IMR-90 (cell line): ENCODE measurements at places on chromosomes 5 and 9. TPM values are rescaled to one million over a fixed set of nuclear protein-coding genes. Genes with fewer than 3 reads are reported as not detected.

IFNA2 gene
- not detected in 2 replicates for total RNA-seq

OR1Q1 gene
- not detected in 2 replicates for total RNA-seq

OTP gene
- not detected in 2 replicates for total RNA-seq

IFNB1 gene
- total RNA-seq, result not detected in 2 replicates

CCL28 gene
- under 0.01 TPM in 2 replicates for total RNA-seq

PCDHB13 gene
- total RNA-seq, result 0.18 and 0.28 TPM in 2 replicates

IL33 gene
- total RNA-seq, result not detected in 2 replicates

ANKRD18B gene
- total RNA-seq, result 13.4 and 14.7 TPM in 2 replicates

FOXD4L4 gene
- total RNA-seq, result under 0.01 TPM in 1 of 2 replicates, not detected in the other

SLC34A1 gene
- total RNA-seq, result not detected in 2 replicates

CD274 gene
- 19.4 and 29.4 TPM in 2 replicates for total RNA-seq

ENHO gene
- not detected in 2 replicates for total RNA-seq

CER1 gene
- not detected in 2 replicates for total RNA-seq

OGN gene
- total RNA-seq, result under 0.01 TPM in 1 of 2 replicates, not detected in the other

PLPPR1 gene
- total RNA-seq, result not detected in 2 replicates

MARCHF6 gene
- 55.2 and 71.4 TPM in 2 replicates for total RNA-seq

CANX gene
- 345 and 552 TPM in 2 replicates for total RNA-seq

TRPM6 gene
- total RNA-seq, result under 0.01 TPM in 2 replicates

NSD1 gene
- total RNA-seq, result 31.0 and 34.2 TPM in 2 replicates

RFK gene
- 13.8 and 29.2 TPM in 2 replicates for total RNA-seq

GABRA6 gene
- not detected in 2 replicates for total RNA-seq

PAEP gene
- not detected in 2 replicates for total RNA-seq

BAAT gene
- under 0.01 TPM in 1 of 2 replicates, not detected in the other for total RNA-seq

SPATA31E1 gene
- not detected in 2 replicates for total RNA-seq

SLC27A6 gene
- total RNA-seq, result under 0.01 and 0.28 TPM in 2 replicates

ICE1 gene
- total RNA-seq, result 18.5 and 26.7 TPM in 2 replicates

SOX30 gene
- total RNA-seq, result not detected in 2 replicates

ZNF300 gene
- 6.1 and 7.5 TPM in 2 replicates for total RNA-seq

SPATA31A1 gene
- total RNA-seq, result not detected in 2 replicates

GGTA1 gene
- total RNA-seq, result not detected in 2 replicates

B4GALT1 gene
- 8.8 and 11.9 TPM in 2 replicates for total RNA-seq

SPINK1 gene
- total RNA-seq, result not detected in 2 replicates

PRDM9 gene
- total RNA-seq, result not detected in 2 replicates

KIAA0825 gene
- 1.8 and 3.9 TPM in 2 replicates for total RNA-seq

PCDHA1 gene
- under 0.01 TPM in 1 of 2 replicates, not detected in the other for total RNA-seq

ALDH1A1 gene
- not detected in 2 replicates for total RNA-seq

FOXD4L6 gene
- not detected in 2 replicates for total RNA-seq

SHOC1 gene
- not detected in 2 replicates for total RNA-seq
